ENCODE measurements at places on chromosomes 3 and 15.

GRCh38 chr3:47298439-47298838, 15.7 kb downstream of the KLHL18 start:
- DNase-seq: no peak

DNA sequence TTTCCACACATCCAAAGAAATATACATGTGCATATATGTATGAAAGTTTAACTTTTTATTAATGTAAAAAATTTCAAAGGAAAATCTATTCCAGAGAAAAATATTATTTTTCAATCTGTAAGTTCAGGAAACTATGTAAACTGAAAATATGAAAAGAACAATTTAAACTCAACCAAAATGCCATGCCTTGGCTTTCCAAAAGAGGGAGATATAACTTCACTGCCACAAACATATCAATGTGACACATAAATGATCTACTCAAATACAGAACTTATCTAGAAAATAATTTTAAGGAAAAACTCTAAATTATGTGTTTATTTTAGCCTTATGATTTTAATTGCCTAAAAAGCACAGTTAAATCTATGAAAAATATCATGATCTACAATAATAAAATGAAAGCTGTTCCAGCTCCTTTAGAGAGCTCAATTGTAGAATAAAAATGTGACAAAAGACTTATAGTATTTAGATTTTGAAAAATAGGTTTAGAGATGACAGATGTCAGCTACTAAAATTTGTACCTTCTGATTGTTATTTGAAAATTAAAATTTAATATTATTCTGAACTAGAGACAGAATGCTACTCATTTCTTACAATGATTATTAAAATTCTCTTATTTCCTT, 94.8 kb downstream of the GBE1 start:
- no peak for DNase-seq

DNA sequence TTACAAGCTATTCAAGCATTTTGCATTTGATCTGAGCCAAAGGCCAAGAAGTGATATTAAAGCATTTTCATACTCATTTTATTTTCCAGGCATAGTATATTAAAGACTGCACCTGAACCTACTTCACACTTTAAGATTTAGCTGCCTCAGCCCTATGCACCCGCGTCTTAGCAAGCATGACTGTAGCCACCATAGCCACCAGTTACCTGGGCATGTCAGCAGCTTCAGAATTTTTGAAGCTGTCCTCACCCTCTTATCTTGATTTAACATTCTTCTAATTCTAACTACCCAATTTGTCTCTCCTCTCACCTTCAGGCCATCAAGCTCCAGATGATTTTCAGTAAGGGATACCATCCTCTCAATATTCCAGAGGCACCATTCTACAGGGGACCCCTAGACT, 39.1 kb upstream of the KLHL6 start:
- no peak for DNase-seq

DNA sequence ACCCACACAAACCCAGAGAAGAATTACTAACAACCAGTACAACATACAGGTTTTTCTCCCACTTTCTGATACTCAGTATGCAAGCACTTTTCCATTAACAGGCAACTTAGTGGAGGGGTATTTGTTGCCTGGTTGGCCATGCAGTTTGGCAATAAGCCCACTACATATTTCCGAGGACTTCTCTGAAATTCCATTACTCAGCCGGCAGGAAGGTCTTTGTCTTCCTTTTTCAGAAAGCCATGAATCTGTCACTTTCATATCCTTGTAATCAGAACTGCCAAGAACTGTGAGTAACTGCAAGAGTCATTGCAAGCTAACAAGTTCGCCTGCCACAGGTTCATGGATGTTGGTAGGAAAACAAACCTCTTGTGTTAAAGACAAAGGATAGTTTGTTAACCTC, 422.3 kb upstream of the ROBO1 start:
- DNase-seq: peak; percentile 95

- DNase-seq: no peak
Observed at GRCh38 chr15:39128746-39129145, 452.1 kb upstream of the THBS1 start.

- peak; percentile 7 for DNase-seq
Observed at GRCh38 chr3:126522363-126522788, 1.6 kb upstream of the CHST13 start.

- DNase-seq: no peak
Observed at GRCh38 chr3:99645277-99646106, 7.1 kb downstream of the COL8A1 start.

GRCh38 chr3:24523215-24523614, 28.6 kb upstream of the THRB start:
- no peak for DNase-seq

DNA sequence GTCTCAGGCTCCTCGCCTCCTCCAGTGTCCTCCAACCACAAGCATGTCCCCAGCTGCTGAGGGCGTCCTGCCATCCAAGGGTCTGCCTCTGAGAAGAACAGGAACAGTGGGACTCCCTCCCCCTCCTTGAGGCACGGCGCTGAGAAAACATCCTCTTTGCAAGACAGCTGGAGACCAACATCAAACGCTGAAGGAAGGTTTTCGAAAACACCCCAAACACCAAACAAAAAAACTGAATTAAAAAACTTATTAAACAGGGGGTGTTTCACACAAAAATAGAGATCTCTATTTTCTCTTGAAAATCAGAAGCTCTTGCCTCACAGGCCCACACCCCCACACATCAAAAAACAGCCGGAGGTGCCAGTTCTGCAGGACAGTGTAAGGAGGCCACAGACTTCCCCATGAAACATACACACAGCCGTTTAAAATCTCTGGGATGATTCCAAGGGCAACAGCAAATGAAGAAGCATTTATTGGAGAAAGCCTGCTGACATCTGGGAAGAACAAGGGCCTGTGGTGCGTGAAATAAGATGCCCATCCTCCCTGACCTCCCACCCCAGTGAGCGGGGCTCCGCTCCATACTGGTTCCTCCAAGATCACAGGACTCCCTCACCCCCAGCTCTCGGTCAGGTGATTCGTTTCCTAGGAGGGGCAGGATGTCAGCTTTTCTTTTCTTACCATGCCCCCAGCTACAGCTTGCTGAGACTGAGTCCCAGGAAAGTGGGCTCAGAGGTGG, 71.3 kb downstream of the NUP210 start:
- DNase-seq: no peak

- peak; percentile 50 for DNase-seq
Observed at GRCh38 chr3:130748981-130749380, 2.4 kb upstream of the PIK3R4 start.

- no peak for DNase-seq
Observed at GRCh38 chr3:9124730-9125129, 124.7 kb downstream of the SRGAP3 start.

- no peak for DNase-seq
Observed at GRCh38 chr15:48020166-48020565, 100.6 kb upstream of the SLC24A5 start.

DNA sequence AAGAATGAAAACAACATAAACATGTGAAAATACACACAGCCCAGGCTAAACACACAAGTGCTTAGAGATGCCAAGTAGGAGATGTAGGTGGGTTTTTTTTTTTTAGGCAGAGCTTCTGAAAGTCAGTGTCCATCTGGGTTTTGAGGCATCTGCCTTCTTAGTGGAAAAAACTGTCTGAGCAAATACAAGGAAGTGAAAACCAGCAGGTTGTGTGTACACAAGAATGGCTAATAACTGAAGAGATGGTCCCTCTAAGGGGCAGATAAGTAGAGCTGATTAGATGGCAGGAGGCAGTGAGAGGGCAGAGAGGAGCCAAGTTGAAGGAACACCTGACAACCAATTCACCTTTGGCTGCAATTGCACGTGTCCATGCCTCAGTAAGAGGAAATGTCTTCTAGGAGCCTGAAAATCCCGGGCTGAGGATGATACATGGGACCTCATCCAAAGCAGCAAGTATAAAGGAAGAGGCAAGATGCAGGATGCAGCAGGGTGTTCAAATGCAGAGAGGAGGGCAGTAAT, 34.9 kb downstream of the CYP19A1 start:
- no peak for DNase-seq

DNA sequence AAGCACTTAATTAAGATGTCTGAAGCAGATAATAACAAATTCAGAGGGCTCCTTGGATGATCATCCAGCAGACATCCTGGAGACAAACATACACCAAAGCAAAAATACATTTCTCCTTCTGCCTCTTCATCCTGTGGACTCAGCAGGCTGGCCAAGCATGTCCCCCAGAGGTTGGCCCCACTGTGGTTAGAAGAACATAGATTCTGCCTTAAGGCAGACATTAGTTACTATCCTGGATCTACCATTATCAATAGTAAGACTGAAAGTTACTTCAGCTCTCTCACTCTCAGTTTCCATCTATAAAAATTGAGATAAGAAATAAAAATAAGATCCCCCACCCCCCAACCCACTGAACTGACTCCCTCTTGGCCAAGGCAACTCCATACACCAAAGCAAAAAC, 28.6 kb upstream of the TGFBR2 start:
- DNase-seq: no peak

Measured in fibroblast of skin of left quadriceps (primary cell).